ENCODE measurements at places on chromosomes 7 and 10.

DNA sequence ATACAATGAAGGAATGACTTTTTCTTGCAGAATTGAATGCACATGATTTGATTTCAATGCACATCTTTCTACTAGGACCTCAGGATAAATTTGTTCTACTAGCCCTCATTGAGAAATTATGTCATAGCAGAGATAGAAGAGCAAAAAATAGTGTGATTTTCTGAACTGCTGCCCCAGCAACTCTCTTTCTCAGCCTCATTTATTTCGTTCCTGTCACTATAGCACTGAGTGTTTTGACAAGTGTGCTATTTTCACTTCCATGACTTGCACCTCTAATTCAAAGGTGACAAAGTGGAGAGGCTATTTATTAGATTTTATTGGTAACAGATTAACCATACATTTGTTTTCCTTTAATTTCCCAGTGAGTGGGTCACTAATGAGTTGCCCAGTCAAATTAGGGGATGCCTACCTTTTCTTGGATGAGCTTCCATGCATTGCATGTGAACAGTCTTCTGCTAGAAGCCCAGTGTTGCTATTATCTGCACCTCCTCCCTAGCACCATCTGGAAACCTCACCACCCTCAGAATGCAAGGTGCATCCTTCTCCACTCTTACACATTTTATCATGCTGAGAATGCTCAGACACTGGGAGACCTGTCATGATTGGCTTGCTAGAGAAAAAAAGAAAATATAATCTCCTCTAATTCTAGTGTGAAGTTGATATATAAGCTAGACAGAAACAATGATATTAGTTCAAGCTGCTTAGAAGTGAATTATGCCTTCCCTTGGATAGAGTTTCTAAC, 119.6 kb upstream of the CTTNBP2 start:
- no peak for DNase-seq

GRCh38 chr10:70504521-70505358, 26.2 kb downstream of the PALD1 start:
- no peak for DNase-seq

GRCh38 chr7:117698018-117698417, 175.2 kb downstream of the CTTNBP2 start:
- DNase-seq: no peak

GRCh38 chr7:111765751-111766643, 203.7 kb upstream of the IMMP2L start:
- no peak for DNase-seq

DNA sequence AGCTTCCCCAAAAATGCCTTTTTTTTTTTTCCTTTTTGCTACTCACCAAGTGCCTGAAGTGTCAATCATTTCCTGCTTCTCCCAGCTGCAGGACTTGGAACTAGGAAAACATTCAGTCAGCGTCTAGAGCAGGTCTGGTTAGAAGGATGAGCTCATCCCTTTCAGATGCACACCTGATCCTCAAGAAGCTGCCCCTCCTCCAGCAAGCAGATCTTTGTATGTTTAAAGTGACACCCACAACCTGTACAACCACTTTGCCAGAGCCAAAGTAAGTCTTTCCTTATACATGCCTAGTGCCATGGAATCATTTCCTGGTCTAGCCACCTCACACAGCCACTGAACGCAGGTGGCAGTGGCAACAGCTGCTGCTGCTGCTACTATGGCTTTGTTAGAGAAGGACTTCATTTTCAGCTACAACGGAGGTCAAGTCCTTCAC, 10.4 kb upstream of the USP54 start:
- no peak for DNase-seq

DNA sequence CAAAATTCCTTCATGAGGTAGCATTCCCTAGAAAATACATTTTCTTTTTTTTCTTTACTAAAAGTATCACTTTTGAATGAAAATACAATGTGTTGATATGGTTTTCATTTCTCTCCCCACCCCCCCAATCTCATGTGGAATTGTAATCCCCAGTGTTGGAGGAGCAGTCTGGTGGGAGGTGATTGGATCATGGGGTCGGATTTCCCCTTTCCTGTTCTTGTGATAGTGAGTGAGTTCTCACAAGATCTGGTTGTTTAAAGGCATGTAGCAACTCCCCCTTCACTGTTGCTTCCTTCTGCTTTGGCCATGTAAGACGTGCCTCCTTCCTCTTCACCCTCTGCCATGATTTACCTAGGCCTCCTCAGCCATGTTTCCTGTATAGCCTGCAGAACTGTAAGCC, 790.3 kb upstream of the KCND2 start:
- DNase-seq: no peak

DNA sequence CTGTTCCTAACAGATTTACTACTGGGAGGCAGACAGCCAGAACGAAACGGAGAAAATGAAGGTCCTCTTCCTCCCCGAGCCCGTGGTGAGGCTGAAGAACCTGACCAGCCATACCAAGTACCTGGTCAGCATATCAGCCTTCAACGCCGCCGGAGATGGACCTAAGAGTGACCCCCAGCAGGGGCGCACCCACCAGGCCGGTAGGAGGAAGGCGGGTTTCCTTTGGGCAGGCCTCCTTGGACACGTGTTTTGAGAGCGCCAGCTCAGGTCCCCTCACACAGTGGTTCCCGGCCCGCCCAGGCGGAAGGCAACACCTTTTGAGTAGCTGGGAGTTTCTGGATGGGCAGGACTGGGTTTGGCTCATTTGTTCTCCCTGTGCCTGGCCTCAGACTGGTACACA, 474.0 kb upstream of the FOXK1 start:
- DNase-seq: no peak

DNA sequence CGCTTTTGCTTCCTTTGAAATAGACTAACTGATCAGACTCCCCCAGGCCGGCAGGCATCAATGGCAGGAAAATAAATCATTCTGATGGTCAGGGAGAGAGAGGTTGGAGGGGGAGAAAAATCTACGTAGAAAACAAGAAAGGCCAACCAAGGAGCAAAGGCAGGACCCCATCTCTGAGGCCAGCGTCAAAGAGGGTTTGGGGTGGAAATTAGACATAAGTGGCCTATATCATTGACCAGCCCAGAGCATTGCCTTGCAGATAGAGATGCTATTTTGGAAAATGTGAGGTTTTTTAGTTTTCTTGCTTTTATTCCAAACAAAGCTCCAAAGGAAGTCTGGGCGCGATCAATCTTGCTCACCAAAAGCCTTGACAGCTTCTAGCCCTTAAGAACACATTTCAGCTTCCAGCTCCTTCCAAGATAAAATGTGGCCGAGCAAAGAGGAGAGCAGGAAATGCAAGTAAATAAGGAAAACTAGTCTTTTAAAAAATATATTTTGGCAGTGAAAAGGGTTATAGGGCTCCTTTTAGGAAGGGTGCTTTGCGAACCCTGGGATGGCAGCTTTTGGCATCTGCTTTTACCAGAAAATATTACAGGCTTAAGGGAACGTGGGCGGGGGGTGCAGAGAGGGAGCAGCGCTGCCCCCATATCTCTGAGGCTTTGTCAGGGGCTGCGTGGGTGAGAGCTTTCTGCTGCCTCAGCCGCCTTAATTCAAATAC, 2.0 kb upstream of the HOXA2 start:
- no peak for DNase-seq

- DNase-seq: no peak
Measured at GRCh38 chr10:116775488-116776400, 33.4 kb upstream of the HSPA12A start.

DNA sequence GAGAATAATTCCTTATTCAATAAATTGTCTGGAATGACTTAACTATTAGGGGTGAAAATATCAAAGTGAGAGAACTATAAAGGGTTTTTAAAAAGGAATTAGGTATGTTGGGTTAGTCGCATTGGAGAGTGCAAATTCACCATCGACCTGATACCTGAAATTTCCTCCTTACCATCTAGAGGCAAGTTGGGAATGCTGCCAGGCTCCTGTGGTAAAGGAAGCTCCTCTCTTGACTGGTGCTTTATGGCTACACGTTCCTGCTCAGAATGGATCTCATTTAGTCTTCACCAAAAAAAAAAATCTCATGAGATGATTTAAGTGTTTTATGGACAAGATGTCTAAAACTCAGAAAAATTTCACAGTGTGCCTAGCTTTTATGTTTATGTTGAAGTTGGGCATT, 129.8 kb downstream of the EGFR start:
- no peak for DNase-seq

GRCh38 chr7:17041324-17041723, 159.5 kb upstream of the AGR3 start:
- DNase-seq: no peak

DNA sequence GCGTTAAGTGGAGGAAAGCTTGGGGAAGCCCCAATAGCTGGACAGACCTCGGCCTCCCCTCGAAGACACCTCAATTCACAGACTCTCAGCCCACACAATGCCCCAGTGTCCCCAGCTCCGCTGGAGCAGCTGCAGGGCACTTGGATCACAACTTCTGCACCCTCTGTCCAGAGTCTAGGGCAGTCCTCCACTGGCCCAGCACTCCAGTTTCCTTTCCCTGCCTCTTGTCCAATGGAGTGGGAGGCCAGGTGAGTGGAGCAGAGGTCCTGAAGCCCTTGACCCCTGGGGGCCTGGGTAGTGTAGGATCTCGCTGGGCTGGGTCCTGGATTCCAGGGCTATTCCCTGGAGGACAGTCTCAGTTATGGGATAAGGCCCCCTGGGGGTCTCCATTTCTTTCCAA, 11.9 kb downstream of the SFRP5 start:
- no peak for DNase-seq

- no peak for DNase-seq
Measured at GRCh38 chr7:47943676-47944474, 4.4 kb downstream of the PKD1L1 start.
